Temporal lobe (tissue), 4 donors: ENCODE measurements at places on chromosomes 13 and 19. TPM values are rescaled to one million over a fixed set of nuclear protein-coding genes. Genes with fewer than 3 reads are reported as not detected.

The ZNF709 gene
- 24.6 TPM for total RNA-seq

The FRY gene
- total RNA-seq, result 72.0 TPM

The VSIG10L gene
- 0.98 TPM for total RNA-seq

The KASH5 gene
- total RNA-seq, result not detected

The ETV2 gene
- total RNA-seq, result not detected

The IGSF23 gene
- total RNA-seq, result not detected

The VSTM1 gene
- total RNA-seq, result not detected

The IFNL1 gene
- not detected for total RNA-seq

The AP1M2 gene
- total RNA-seq, result not detected

The PSG1 gene
- not detected for total RNA-seq

The PROZ gene
- not detected for total RNA-seq

The NLRP4 gene
- total RNA-seq, result not detected

The FCER2 gene
- under 0.01 TPM for total RNA-seq

The KLK12 gene
- total RNA-seq, result not detected

The SULT2A1 gene
- total RNA-seq, result not detected

The ZNF497 gene
- 3.2 TPM for total RNA-seq

The OR10H4 gene
- total RNA-seq, result not detected

The ZNF99 gene
- total RNA-seq, result 0.25 TPM

The ZSCAN1 gene
- 2.2 TPM for total RNA-seq

The ZNF468 gene
- 44.0 TPM for total RNA-seq

The SH2D3A gene
- total RNA-seq, result under 0.01 TPM
